Lower lobe of right lung (tissue), 2 donors: ENCODE measurements at places on chromosomes 5 and 9.

- H3K27ac ChIP-seq: no peak overlapping the region
- no peaks in the 10 kb centered on the region for H3K4me1 ChIP-seq
- no peaks in the 10 kb centered on the region for H3K27me3 ChIP-seq
- H3K36me3 ChIP-seq: peaks cover 55% of the 10 kb centered on the region
- no peak overlapping the region for H3K4me3 ChIP-seq
- no peak for DNase-seq
Observed at GRCh38 chr9:129849901-129850300, 14.6 kb downstream of the USP20 start.

- peaks cover 9% of the 10 kb centered on the region for H3K36me3 ChIP-seq
- DNase-seq: peak; percentile 65
- peaks cover 53% of the 10 kb centered on the region for H3K4me1 ChIP-seq
- no peaks in the 10 kb centered on the region for H3K27me3 ChIP-seq
- H3K4me3 ChIP-seq: no peak overlapping the region
Observed at GRCh38 chr5:179792612-179793467, 946 bp upstream of the LTC4S start.

DNA sequence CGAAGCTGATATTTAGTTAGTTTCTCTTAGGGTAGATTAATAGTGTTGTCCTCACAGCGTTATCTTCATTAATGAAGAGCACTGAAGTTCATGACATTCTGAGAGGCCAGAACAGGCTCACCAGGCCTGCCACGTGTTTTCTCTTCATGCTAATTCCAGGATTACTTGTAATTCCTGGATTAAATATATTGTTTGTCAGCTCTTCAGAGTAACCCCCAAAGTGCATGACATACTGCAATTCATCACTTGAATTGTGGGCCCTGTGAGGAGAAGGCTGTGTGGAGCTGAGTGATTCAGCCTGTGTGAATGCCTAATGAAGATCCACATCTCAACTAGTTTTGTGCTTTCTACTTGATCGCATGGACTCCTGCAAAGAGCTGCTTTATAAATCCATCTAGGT lies 401.0 kb upstream of the ADAMTSL1 start:
- no peak overlapping the region for H3K27ac ChIP-seq
- H3K27me3 ChIP-seq: no peaks in the 10 kb centered on the region
- DNase-seq: no peak
- H3K4me3 ChIP-seq: no peak overlapping the region
- no peaks in the 10 kb centered on the region for H3K4me1 ChIP-seq

DNA sequence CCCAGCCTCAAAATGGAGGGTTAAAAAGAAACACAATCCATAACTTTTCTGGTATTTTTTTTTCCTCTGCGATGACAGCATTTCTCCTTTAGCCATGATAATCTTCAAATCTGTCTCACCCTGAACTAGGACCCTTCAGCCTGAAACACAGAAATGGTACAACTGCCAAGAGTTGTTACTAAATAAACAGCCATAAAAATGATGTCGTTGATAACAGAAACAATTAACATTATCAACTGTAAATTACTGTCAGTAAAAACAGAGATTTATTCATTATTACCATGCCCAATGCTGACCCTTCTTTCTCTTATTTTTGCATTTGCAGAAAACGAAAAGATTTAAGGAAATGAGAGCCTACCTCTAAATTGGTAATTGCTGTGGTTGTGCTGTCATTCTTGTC lies 19.4 kb upstream of the MIER3 start:
- no peaks in the 10 kb centered on the region for H3K4me1 ChIP-seq
- no peak overlapping the region for H3K4me3 ChIP-seq
- no peak for DNase-seq

DNA sequence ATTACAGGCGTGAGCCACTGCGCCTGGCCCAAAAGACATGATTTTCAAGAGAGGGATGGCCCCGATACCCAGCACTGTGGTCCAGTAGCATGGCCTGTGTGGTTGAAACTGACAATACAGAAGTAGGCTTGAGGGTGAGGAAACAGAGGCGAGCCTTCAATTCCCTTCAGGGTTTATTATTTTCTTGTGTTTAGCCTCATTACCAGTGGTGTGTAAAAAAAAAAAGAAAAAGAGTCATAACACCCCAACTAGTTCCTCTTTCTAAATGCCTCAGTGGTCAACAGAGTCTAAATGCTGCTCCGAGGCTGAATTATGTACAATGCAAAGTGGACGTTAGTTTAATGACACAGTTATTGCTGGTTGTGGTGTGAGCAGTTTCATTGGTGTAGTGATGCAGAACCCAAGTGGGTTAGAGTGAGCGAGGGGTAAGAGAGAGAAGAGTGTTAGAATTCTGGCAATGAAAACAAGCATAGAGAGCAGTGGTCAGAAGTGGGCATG lies 58.8 kb downstream of the SNX30 start:
- H3K36me3 ChIP-seq: peaks cover 15% of the 10 kb centered on the region
- no peaks in the 10 kb centered on the region for H3K27me3 ChIP-seq
- H3K4me3 ChIP-seq: no peak overlapping the region
- peaks cover 20% of the 10 kb centered on the region for H3K4me1 ChIP-seq

GRCh38 chr9:114086009-114086408 lies 7.9 kb upstream of the AMBP start:
- no peak for DNase-seq
- H3K4me3 ChIP-seq: no peak overlapping the region
- no peaks in the 10 kb centered on the region for H3K27me3 ChIP-seq
- no peaks in the 10 kb centered on the region for H3K36me3 ChIP-seq
- H3K4me1 ChIP-seq: peaks cover 17% of the 10 kb centered on the region

DNA sequence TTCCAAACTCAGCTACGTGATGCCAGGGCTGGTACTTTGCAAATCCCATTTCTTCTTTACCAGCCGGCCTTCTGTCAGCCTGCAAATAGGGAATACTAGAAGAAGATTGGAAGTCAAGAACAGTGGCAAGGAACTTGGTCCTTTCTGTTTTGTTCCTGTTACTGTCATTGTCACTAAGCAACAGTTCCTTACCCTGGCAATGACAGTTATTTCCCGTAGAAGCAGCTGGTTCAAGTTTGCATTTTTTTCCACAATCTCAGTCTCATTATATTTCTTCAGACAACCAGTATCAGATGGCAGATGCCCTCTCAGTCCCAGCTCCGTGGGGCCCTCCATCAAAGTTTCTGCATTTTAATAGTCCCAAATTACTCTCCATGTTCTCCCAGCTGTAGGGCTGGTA lies 9.1 kb upstream of the C1QTNF2 start:
- no peaks in the 10 kb centered on the region for H3K27me3 ChIP-seq
- DNase-seq: no peak
- no peaks in the 10 kb centered on the region for H3K36me3 ChIP-seq
- no peak overlapping the region for H3K27ac ChIP-seq
- H3K4me3 ChIP-seq: no peak overlapping the region
- peaks cover 7% of the 10 kb centered on the region for H3K4me1 ChIP-seq
